GM12878 (cell line): ENCODE measurements at places on chromosomes 2 and 18.

DNA sequence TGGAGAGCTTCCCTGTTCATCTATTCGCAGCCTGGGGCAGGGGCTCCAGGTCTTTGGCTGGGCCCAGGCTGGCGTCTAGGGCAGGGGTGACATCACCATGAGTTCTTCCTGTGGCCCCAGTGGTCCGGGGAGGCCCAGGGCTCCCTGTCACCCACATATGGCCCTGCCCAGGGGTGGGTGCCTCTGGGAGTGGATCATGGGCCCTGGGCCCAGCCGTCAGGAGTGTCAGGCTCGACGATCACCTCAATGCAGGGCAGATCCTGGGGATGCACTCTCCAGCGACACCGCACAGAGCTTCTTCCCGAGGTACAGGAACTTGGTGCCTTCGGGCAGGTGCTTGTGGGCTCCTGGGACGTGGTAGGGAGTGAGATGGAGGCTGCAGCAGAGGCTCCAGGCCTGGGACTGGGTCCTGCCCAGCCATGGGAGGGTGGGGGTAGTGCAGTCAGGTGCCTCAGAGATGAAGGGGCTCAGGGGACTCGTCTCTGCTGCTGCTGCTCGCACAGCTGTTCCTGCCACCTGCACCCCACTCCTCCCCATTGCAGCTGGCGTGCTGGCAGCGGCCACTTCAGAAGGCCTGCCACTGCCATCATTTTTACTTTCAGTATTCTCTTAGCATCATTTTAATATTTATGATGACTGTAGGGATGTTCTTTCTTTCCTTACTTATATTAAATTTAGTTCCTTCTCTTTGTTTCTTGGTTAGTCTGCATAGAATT is 196.0 kb upstream of the VRK2 start:
- DNase-seq, result no peak

DNA sequence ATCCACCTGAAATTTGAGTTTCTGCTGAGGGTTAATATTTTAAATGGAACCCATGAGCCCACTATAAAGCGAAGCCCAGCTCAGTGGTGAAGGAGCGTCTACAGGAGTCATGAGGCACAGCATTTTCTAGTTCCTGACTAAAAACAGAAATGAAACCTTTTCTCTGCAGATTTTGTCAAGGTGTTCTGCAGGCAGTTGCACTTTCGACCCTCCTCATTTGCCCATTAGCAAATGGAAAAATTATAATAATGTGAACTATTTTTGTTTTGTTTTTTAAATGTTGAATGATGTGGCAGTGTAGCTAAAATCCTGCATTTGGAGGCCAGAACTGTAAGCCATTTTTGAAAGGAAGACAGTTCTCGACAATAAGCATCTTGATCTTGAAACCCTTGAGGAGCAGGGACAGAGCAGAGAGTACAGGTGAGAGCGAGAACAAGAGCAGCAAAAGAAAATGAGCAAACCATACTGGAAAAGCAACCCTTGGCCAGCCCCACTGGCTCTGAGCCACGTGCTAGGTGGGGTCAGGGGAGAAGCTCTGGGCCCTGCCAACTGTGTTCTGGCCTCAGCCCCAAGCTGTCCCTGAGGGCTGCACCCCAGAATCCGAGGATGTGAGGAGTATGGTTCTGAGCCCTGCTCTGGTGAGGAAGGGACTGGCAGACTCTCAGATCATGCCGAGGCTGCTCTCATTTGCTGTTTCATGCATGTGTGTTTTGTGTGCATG is 26.4 kb upstream of the COPS8 start:
- DNase-seq, result peak; percentile 85

DNA sequence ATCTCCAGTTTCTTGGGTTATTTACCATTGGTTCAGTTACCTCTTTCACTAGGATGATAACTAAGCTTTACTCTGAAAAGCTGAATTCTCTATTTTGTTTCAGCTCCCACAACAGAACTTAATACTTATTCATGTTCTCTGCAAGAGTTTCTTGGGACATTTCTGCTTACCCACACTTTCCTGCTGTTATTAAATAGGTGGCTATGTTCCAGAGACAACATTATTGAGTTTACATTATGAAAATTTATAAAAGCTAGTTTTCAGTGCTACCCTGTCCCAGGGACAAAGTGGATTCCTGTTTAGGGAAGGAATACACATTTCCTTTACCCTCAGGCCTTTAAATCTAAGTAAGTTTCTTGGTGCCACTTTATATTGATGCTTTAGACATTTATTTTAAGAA is 7.0 kb upstream of the GPD2 start:
- DNase-seq, result no peak

- no peak for DNase-seq
These were observed 9.4 kb upstream of the TMEM163 start for GRCh38 chr2:134728163-134728562.

DNA sequence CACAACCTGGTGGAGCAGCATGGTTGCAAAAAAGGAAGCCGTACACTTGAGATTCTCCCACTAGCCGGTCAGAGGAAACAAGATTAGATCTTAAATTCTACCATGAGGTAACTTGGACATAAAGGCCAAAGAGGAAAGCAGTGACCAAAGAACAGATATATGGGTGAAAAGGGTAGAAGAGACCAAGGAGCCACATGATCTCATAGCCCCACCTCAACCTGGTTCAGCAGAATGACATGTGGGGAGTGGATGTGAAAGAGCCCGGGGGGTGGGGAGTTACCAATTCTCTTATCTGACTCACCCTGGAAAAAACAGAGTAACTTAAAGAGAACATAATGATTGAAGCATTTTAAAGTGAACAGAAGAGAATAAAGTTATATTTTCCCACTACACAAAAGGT is 683.0 kb downstream of the DSC3 start:
- no peak for DNase-seq

DNA sequence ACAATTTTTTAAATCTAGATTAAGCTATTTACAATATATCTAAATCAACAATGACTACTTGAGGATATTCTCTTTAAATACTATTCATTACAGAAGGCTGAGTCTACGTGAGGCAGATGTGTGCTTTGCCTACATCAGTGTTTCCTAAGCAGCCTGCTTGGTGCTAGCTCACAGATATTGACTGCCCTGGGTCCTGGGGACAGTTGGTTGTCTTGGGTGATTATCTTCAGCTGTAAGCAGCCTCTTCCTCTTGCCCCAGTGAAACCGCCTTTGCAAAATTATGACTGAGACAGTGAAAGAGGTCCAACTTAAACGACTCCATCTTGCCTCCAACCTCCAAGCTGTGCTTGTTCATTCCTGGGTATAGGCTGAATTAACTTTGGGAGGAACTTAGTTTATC is 39.6 kb upstream of the CCDC88A start:
- no peak for DNase-seq

DNA sequence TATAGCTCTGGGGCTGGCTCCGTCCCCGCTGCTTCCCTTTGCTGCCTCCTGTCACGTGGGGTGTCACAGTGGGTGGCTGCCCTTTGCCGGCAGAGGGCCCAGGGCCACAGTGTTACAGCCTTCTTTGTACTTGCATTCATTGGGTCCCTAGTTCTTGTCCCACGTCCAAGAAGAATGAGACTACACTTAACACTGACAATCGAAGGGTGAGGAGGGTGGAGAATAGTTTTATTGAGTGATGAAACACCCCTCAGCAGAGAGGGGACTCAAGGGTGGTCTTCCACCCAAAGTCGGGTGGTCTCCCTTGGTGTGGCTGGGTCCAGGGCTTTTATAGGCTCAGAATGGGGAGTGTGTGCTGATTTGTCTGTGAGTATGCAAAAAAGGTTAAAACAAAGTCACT is 1.9 kb downstream of the ATG4B start:
- no peak for DNase-seq

- no peak for DNase-seq
These were observed 961 bp downstream of the GEN1 start for GRCh38 chr2:17754773-17755425.

DNA sequence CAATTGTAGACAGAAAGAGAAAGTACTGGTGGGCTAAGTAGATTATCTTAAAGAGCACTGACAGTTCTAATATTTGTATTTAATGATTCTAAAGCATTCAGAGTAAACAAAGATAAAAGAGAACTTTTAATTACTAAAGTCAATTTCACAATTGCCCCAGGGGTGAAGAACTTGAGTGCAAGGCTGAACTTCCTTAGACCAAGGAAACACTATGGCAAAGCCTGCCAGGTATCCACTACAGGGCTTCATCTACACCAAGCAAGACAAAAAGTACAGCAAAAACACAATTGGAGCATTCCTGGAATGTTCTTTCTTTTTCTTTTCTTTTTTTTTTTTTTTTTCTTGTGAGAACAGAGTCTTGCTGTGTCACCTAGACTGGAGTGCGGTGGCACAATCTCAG is 46.9 kb upstream of the NDUFV2 start:
- DNase-seq, result no peak

DNA sequence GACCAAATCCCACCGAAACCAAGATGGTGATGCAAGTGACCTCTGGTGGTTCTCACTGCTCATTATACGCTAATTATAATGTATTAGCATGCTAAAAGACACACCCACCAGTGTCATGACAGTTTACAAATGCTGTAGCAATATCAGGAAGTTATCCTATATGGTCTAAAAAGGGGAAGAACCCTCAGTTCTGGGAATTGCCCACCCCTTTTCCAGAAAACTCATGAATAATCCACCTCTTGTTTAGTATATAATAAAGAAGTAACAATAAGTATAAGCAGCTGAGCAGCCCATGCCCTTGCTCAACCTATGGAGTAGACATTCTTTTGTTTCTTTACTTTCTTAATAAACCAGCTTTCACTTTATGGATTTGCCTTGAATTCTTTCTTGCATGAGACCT is 31.0 kb upstream of the FMNL2 start:
- no peak for DNase-seq

DNA sequence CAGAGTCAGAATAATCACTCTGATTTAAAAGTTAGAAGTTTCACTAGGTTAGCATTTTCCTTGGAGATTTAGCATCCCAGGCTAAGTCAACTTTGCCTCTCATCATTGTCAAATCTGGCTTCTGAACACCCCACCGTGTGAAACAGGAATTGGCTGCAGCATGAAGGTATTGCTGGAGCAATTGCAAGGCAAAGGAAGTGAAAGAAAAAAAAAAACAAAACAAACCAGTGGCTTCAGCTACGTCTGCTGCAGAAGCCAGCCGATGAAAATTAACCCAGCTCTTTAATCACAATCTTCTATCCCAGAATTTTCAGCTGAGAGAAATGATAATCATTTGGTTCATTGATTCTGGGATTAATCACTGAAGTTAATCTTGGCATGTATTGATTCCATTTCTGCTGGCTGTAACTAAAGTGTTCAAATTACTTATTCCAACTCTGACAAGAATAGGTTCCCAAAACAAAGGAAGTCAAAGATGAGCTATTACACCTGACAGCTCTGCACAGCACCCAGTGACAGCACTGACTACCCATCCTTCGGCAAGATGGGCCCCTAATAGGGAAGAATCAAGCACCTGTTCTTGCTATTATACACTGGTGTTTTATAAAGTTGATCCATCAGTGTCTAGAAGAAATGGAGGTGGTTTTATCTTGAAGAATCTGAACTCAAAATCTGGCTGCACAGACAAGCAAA is 42.7 kb upstream of the REG3G start:
- no peak for DNase-seq

DNA sequence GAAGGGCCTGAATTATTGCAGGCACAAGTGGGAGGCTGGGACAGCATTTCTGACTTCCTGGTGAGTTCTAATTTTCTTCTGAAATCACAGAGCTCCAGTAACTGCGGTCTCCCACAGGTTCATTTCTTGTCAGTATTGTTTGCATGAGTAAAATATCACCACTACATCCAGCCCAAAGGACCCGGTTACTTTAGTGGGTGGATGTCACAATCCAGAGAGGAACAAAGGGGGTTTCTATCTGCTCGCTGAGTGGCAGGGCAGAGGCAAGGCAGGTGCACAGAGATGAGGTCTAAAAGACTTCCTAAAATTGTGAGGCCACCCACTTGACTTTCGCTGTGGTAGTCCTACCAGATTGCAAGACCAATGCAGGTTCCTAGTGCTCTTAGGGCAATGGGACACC is 800.4 kb upstream of the ID2 start:
- no peak for DNase-seq

DNA sequence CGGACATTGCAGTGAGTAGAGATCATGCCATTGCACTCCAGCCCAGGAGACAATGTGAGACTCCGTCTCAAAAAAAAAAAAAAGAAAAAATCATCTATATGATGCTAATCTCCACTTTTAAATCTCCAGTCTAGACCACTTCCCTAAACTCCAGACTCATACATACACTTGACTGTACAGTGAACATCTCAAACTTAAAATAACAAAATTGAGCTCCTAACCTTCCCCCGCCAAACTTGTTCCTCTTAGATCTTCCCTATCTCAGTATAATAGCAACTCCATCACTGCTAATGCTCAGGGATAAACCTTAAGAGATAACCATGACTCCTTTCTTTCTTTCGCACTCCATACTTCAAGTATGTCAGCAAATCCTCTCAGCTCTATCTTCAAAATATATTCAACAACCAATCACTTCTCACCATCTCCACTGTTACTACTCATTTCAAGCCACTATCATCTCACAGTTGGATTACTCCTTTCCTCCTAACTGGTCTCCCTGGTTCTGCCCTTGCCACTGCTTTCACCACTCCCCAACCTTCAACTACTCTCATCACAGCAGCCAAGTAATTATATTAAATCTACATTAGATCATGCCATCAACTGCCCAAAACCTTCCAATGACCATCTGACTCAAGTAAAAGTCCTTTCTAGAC is 12.0 kb downstream of the MEMO1 start:
- no peak for DNase-seq

GRCh38 chr2:66790651-66791181 is 355.8 kb downstream of the MEIS1 start:
- no peak for DNase-seq
